ENCODE measurements at places on chromosomes 3 and 15.

- DNase-seq: no peak
Measured at GRCh38 chr3:103532986-103533385, 1098.2 kb downstream of the ZPLD1 start.

DNA sequence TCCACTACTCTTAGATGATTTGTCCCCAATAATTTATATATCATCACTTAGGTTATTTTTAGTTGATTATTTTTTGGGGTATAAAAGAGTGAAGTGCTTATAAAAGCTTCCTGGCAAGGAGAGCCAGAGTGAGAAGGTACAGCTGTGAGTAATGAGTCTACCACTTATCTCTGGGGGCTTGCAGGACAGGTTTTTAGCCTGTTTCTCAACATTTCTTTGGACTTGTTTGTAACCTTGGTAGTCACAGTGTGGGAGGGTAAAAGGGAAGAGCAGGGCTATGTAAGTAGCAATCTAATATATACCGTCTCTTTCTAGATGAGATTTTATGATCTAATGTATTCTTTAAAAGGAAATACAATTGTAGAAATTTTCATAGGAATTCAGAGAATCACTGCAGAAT, 321.3 kb upstream of the GOLIM4 start:
- DNase-seq: no peak

DNA sequence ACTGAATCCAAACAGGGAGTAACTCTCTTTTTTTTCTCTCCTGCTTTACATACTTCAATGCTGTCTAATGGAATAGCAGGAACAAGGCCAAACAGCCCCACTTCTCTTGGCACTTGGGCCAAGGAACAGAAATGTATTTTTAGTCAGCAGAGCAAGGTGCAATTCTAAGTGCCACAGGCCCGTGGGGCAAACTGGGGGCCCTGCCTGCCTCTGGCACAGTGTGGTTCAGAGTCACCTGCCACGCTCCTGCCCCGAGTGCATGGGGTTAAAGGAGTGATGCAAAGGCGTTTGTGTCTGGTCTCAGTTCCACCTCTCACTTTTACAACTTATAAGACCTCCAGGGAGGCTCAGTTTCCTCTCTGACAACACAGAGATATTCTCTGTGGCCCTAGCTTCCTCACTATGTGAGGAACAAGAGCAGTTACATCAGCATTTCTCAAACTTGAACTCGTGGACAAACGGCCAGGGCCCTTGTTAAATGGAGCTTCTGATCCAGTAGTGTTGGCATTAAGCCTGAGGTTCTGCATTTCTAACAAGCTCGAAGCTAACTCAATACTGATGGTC, 51.3 kb downstream of the LRIG1 start:
- DNase-seq: no peak

GRCh38 chr15:25609371-25609770, 170.5 kb upstream of the UBE3A start:
- DNase-seq: no peak

GRCh38 chr15:100653608-100654007, 51.2 kb downstream of the ASB7 start:
- no peak for DNase-seq

DNA sequence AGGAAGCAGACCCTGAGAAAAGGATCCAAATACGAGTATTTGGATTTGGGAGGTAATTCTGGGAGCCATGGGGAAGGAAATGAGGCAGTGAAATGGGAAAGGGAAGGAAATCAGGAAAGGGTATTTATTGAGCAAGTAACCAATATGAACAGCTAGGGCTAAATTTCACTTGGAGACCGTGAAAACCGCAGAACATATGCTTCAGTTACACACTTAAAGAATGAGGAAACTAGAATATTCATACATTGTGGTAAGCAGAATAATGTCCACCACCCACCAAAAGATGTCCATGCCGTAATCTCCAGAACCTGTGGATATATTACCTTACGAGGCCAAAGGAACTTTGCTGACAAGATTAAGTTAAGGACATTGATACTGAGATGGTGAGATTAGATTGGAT, 63.3 kb downstream of the LRRN1 start:
- no peak for DNase-seq

DNA sequence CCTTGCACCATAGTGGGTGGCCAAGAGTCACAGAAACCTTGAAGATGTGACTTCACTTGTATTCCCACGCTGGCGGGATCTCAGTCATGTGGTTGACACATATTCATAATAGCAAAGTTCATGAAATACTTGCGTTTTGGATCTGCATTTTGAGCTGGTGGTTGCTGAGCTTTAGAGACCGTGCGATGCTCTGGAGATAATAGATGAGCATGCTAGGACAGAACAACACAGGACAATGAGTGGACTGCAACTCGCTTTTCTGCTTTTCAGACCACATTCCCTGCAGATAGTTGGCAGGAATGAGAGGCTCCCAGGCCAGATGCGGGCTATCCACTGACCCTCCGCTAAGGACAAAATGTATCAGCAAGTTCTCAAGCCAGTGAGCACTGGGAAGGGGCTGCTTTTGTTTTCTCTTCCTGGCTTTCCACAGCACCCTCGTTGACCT, 13.8 kb upstream of the STARD5 start:
- no peak for DNase-seq

DNA sequence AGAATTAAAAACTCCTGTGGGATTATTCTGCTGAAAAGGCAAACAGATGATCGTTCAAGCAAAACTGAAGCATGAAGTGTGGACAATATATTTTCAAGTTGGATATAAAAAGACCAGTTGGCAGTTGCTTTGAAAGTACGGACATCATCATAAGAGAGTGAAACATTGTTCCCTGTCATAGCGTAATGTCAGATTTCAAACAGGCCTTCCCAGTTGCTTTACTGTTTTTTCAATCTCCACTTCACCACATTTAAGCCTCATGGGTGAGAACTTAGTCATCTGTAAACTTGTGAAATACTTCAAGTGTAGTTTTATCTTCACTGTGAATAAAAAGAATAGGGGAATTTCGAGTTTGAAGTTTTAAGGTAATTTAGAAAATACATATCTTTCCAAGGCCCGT, 435.1 kb upstream of the CNTN3 start:
- no peak for DNase-seq

DNA sequence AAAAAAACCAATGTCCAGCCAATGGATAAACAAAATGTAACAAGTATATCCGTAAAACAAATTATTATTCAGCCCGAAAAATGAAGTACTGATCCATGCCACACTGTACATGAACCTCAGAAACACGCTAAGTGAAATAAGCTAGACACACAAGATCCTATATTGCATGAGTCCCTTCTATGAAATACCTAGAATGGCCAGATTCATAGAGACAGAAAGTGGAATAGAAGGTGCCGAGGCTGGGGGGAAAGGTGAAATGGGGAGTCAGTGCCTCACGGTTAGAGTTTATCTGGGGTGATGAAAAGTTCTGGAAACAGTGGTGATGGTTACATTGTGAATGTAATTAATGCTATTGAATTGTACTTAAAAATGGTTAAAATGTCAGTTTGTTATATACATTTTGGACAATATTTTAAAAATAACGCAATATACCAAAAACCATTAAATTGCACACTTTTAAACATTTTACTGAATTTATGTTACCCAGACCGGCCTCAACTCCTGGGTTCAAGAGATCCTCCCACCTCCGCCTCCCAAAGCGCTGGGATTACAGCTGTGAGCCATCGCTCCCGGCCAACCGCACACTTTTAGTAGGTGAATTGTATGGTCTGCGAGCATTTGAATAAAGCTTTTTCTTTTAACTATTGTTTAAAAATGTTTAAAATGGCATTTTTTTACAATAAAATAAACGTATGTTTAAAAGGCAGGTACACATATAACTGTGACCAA, 2.1 kb downstream of the RNF168 start:
- peak; percentile 20 for DNase-seq

DNA sequence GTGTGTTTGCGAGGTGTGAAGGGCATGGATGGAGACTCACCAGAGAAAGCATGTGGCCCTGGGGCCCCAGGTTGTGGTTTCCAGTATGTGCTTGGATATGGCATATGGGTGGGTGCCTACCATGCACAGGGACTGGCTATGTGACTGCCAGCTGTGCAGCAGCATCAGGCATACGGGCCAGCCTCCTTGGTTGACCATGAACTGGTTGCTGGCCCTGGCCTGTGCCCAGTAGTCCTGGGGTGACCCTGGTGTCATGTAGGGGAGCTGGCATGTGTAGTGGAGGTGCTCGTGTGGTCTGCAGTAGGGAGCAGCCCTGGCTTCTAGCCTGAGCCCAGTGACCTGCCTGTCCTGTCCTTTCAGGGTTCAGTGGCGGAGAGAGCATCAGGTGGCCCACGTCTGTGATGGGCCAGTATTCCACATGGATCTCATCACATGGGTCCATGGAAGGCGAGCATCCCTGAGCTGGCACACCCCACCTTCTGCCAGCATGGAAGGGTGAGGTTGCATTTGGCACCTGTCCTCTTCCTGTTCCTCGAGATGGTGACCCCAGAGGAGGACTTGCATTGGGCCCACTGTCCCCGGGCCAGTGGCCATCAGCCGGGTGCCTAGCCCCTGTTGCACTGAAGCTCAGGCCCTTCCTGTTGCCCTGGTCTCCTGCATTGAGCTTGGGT, 228.9 kb downstream of the SNRPN start:
- no peak for DNase-seq

GRCh38 chr3:66642019-66642418, 141.2 kb upstream of the LRIG1 start:
- no peak for DNase-seq

- no peak for DNase-seq
Measured at GRCh38 chr15:64131547-64131946, 20.0 kb upstream of the SNX22 start.

DNA sequence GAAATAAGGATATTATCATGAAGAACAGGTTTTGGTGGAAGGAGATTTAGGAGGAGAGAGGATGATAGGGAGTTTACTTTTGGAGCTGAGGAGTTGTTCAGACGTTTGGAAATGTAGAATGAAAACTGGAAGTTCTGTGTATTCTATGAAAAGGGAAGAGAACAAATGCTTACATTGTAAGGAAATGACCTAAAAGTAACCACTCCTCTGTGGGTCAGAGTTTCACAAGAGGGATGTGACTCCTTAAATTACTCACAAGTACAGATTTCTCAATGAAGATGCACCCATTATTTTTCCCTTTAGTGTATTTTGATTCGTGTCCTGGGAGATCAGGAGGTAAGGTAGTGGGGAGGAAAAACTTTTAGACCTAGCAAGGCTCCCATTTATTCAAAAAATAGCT, 4.0 kb downstream of the RNF13 start:
- no peak for DNase-seq

- DNase-seq: no peak
Measured at GRCh38 chr15:74460298-74460697, 662 bp downstream of the UBL7 start.

- DNase-seq: no peak
Measured at GRCh38 chr3:71061581-71061980, 521.9 kb downstream of the FOXP1 start.

- DNase-seq: no peak
Measured at GRCh38 chr3:13596426-13597205, 47.7 kb downstream of the FBLN2 start.

DNA sequence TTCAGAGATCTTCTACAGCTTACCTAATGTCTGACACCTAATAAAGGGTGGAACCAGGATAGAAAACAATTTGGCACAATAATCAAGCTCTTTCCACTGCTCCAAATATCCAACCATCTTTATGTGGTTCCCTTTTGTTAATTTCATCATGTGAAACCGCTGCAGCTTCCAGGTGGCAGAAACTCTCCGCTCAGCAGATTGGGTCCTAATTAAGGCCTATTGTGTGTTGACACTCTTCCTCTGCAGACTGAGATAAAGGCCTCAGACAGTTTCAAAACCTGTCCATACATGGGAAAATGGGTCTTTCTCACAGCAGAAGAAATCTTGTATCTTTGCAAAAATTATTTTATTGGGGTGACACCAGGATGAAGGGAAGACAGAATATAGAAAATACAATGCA, 1002.4 kb upstream of the SEMA6D start:
- no peak for DNase-seq

- peak; percentile 60 for DNase-seq
Measured at GRCh38 chr15:82849556-82850512, 40.4 kb downstream of the WHAMM start.

DNA sequence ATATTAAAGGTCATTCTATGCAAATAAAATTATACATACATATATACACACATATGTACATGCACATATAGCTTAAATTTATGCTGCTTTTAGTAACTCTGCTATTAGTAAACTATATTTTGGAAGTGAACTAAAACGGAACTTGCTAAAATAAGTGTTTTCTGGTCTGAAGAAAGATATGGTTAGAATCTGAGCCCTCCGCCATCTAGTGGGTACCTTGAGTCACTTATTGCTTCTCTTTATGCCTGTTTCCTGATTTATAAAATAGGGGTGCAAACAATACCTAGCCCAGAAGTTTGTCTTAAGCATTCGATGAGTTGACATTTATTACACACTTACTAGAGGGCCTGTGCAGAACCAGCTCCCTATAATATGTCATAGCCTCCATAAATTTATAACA, 255.7 kb downstream of the CNTN6 start:
- no peak for DNase-seq

GRCh38 chr3:182650568-182651128, 142.7 kb upstream of the ATP11B start:
- DNase-seq: no peak

DNA sequence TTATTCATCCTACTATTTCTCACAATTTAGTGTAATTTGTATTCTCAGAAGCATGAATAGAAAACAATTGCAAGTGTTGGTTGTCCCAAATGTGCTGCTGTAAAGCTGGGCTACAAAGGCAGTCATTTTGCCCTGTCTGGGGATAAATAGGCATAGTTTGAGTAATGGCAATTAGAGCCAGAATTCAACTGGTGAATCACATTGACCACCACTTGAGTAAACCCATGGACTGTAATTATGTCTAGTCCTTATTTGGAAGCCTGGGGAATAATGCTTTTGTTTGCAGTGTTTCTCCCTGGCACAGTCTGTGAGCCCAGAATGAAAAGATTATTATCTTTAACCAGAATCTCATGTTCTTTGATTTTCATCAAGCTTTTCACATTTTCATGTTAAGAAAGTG, 30.5 kb upstream of the CHL1 start:
- DNase-seq: no peak

DNA sequence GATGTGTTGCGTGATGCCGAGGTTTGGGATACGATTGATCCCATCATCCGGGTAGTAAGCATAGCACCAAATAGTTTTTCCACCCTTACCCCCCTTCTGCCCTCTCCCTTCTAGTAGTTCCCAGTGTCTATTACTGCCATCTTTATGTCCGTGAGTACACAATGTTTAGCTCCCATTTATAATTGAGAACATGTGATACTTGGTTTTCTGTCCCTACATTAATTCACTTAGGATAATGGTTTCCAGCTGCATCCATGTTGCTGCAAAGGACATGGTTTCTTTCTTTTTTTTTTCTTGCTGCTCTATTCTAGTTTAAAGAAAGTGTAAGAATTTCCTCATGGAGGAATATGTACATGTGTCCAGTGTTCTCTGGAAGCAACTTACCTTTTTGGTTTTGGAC, 51.8 kb downstream of the NSUN3 start:
- DNase-seq: no peak

GRCh38 chr15:73867426-73867825, 5.9 kb upstream of the TBC1D21 start:
- DNase-seq: no peak

DNA sequence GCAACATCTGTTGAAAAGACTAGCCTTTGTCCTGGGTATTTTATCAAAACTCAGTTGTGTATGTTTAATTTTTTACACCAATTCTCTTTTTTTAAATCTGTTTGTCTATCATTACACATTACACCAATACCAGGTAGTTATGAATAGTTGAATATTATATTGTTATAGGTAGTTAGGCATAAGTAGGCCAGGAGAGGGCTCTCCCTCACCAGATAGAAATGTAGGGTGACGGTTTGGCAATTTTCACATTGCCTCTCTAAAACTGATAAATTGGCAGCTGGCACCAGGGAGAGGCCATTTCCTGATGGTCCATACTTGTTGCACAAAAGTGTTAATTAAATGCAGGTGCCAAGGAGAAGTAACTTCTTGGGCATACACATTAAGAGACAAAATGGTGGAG, 483.1 kb upstream of the EPHA6 start:
- DNase-seq: no peak
